CD14-positive monocyte (primary cell): ENCODE measurements at places on chromosomes 3 and 15.
A peak's percentile ranks its signal among the peaks of the same experiment; 100 is the strongest.

DNA sequence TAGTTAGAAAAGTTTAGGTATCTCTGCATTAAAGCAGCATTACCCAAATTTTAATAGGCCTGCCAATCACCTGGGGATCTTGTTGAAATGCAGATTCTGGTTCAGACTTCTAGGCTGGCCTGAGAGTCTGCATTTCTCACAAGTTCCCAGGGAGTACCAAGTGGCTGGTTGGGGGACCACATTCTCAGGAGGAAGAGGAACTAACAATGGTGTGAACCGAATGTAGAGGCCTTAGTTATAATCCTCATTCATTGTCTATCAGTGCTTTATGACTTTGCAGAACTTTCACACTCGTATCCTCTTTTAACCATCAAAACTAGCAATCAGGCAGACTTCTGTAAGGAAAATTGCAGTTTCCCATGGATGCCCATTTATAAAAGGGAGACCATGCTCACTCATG lies 38.2 kb upstream of the UBE2E1 start:
- DNase-seq, result no peak

DNA sequence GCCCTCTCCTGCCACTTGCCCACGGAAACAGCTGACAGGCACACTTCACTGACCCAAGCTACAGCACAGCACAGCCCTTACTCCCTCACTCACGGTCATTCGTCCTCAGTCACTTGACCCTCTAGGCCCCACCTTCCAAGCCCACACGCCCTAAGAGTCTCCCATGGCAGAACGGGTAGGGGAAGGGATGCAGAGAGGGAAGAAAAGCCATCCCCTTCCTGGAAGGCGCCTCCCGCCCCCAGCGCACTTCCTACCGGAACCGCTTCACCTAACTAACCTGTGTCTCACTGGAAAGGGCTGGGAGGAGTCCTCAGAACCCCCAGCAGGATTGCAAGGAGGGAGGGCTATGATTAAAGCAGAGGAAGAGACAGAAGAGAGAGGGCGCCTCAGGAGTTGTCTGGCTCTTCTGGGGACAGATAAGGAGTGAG lies 22.9 kb downstream of the EPHB3 start:
- DNase-seq, result no peak

DNA sequence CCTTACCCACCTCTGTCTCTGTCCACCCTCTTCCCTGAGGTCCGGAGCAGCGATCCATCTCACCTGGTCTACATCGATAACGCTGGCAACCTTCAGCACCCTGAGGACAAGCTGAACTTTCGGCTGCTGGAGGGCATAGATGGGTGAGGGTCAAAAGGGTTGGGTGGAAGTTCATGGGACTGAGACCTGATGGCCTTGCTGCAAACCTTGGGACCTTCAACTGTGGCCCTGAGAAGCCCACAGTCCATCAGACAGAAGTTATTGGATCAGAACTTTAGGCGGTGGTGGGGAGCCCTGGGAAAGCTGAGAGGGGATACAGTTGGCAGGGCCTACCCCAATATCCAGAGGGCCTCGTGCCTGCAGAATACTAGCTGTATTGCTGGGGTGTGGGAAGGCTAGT lies 50.5 kb downstream of the POMGNT2 start:
- no peak for DNase-seq

DNA sequence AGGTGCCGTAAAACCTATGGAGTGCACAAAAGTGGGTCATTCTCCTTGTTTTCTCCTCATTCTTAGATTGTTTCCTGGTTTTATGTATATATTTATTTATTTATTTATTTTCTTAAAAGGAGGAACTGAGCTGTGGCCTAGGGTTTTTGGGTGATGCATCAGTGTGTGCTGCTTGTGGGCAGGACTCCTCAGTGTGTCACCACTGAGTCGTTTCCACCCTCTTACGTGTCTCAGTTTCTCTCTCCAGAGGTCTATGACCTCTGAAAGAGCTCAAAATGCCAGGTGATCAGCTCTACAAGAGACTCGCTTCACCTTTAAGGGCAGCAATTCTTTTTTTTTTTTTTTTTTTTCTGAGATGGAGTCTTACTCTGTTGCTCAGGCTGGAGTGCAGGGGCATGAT lies 72.9 kb downstream of the CD200 start:
- peak; percentile 81 for DNase-seq

- DNase-seq, result no peak
Observed at GRCh38 chr3:108008931-108009639, 81.7 kb downstream of the CD47 start.

GRCh38 chr3:114732353-114732752 lies 414.7 kb downstream of the ZBTB20 start:
- DNase-seq, result no peak

GRCh38 chr15:74039656-74040010 lies 42.7 kb downstream of the GOLGA6A start:
- no peak for DNase-seq

- peak; percentile 80 for DNase-seq
Observed at GRCh38 chr15:99409097-99409473, 156.7 kb upstream of the MEF2A start.

DNA sequence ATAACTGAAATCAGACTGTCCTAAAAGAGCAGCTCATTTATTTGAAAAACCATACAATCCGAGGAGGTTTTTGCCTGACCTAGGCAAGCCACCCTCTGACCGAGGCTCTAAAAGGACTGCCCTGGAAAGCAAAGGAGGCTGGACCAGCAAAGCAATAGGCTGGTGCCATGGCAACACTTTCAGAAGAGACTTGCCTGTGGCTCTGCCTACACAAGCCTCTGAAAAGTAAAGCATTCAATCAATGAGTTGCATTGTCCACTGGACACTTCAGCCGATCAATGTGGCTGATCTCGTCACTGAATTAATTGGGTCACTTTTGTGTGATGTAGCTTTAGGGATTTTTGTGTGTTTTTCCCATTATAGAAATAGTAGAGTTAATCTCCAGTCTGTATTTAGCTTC lies 99.1 kb upstream of the SEMA6D start:
- DNase-seq, result no peak
